Heart left ventricle (tissue), 16 donors: ENCODE measurements at places on chromosomes 1 and 21.

- no peaks in the 10 kb centered on the region for H3K36me3 ChIP-seq
- no peaks in the 10 kb centered on the region for H3K4me1 ChIP-seq
- no peak overlapping the region for H3K4me3 ChIP-seq
- no peak for DNase-seq
- no peak overlapping the region for H3K27ac ChIP-seq
These were observed 64.9 kb upstream of the KRTAP19-8 start for GRCh38 chr21:31103163-31103562.

DNA sequence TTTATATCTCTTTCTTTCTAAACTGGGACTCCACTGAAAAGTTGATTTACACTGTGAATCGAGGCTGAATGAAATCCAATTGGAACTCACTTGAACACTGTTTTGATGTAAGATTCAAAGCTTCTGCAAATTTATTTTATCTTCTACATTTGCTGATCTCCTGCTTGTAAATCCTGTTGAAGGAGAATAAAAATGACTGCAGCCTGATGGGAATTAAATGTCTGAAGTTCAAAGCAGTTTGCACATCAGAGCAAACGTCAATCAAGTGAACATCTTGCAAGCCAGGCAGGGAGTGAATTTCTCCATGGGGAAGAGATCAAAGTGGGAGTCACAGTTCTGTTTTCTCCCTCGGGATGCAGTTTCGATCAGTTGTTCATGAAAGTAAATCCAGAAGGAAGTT lies 127.2 kb downstream of the CACHD1 start:
- no peaks in the 10 kb centered on the region for H3K36me3 ChIP-seq
- H3K4me1 ChIP-seq = peaks cover 8% of the 10 kb centered on the region
- no peak overlapping the region for H3K4me3 ChIP-seq
- DNase-seq = no peak
- no peaks in the 10 kb centered on the region for H3K27me3 ChIP-seq

DNA sequence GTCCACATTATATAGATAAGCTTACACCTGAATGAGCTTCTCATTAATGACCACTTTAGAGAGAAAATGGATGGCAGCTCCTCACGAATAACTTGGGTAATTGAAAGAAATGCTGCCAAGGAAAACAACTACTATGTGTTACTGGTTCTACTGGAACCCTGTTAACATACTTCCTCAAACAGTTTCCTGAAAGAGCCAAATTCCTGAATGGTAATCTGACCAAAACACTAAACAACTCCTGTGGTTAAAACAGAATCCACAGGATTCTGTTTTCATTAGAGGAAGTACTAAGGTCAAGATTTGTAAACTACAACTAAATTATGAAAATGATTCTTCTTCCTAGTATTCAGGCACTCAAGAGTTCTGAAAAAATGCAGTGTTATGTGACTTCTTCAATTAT lies 107.2 kb downstream of the DNM3 start:
- H3K4me1 ChIP-seq = no peaks in the 10 kb centered on the region
- no peak for DNase-seq

DNA sequence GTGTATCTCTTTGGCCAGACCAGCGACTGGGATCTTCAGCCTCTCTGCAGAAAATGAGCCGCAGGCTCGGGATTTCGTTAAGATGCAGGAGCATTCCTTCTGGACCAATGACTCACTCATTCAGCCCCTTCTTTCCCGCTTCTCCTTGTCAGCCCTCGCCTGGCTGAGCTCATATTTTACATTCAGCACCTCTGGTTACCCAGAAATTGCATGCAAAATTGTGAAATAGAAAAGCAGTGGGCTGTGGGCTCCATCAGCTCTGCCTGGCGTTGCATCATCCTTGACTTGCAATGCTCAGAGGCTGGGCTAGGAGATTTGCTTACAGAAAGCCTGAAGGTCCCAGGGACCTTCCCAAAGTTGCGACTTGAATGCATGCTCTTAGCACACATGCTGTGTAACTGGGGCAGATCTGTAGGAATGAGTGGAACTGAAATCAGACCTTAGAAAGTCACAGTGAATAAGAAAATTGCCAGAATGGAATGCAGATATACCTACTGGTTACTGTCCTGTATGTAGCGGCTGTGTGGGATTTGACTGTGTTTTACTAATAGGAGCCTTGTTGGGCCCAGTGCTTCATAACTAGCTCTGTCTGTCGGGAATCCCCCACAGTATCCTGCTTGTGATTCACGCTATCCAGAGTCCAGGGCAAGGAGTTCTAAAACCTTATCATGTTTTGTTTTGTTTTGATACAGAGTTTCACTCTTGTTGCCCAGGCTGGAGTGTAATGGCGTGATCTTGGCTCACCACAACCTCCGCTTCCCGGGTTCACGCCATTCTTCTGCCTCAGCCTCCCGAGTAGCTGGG lies 444.8 kb downstream of the KIF26B start:
- no peak overlapping the region for H3K27ac ChIP-seq
- no peaks in the 10 kb centered on the region for H3K27me3 ChIP-seq
- peaks cover 13% of the 10 kb centered on the region for H3K4me1 ChIP-seq
- DNase-seq = no peak
- no peak overlapping the region for H3K4me3 ChIP-seq
